ENCODE measurements at places on chromosomes 11 and 22.

DNA sequence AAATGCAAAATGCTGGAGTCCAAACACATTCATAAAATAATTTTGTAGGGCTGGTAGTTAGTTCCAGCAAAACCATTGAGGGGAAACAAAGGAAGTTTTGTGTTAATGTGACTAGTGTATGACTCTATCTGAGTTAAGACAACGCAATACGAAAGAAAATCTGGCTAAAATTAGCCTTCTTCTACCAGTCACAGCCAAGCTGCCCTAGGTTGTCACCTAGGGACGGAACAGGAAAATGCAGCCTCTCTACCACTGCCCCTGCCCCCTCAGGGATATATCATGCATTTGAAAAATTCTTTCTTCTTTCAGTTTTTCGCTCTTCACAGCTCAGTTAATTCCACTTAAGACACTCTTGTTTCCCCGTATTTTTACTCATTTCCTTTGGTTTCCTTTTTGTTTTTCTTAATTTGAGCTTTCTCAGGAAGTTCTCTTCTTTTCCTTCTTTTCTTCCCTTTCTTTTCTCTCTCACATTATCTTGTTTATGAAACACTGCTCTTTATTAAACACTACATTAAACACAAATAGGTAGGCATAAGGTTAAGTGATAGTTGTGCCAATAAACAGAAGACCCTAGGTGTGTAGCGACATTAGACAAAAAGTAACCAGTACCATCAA is 30.6 kb downstream of the KIRREL3 start:
- peak; percentile 51 for DNase-seq

GRCh38 chr11:92272651-92273050 is 48.0 kb downstream of the FAT3 start:
- DNase-seq, result no peak

DNA sequence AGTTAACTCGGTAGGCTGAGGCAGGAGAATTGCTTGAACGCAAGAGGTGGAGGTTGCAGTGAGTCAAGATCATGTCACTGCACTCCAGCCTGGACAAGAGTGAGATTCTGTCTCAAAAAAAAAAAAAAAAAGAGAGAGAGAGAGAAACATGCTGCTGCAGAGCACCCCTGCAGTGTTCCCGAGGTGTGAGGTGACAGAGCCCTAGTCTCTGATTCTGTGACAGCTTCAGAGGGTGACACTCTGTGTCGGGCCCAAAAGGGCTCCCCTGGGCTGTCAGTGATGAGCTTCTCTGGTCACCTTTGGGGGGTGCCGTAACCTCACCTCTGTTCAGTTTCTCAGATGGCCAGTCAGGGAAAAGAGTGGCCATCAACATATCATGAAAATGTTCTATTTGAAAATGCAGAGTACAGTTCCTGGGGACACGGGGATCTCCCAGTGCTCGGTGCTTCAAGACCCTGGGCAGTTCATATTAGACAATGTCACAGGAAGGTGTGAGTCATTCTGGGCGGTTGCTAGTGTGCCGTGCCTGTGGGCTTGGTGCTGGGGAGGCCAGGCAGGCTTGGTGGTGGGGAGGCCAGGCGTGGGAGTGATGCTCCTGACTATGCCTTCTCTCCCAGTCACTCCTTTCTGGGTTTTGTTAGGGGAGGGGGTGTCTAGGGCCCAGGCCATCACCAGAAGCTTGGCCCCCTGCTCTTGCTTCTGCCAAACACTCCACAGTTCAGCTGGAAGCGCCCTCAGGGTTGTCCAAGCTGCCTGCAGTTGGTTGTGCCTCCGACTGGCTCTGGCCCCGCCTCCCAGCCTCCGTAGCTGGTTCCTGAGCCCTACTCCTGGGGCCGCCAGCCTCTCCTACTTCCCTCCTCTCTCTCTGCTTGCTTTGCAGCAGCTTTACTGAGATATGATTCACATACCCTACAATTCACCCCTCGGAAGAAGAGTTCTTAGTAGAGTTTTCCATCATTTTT is 52.5 kb upstream of the CLDN5 start:
- DNase-seq, result no peak

DNA sequence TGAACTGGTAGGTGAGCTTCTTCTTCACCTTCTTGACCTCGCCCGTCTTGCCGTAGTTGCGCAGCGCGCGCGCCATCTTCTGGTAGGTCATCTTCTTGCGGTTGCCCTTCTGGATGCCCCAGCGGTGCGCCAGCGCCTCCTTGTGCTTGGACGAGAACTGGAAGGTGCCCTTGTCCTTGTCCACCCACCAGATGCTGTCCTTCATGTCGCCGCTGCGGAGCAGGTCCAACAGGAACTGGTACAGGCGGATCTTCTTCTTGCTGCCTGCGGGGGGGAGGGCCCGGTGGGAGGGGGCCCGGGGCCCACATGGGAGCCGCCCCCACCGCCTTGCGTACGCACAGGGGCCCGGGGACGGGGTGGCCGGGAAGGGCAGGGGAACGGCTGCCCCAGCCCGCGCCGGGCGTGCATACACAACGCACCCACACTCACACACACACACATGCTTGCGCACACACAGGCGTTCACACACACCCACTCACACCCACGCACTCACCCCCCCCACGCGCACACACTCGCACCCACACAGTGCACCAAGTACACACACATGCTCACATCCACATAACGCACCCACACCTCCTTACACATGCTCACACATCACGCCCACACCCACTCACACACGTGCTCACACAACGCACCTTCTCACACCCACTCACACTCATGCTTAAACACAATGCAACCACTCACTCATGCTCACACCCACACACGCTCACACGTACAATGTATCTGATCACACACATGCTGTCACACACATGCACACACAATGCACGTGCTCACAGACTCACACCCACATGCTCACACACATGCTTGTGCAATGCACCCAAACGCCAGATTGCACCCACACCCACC is 3.0 kb upstream of the MYBPC3 start:
- peak; percentile 87 for DNase-seq

DNA sequence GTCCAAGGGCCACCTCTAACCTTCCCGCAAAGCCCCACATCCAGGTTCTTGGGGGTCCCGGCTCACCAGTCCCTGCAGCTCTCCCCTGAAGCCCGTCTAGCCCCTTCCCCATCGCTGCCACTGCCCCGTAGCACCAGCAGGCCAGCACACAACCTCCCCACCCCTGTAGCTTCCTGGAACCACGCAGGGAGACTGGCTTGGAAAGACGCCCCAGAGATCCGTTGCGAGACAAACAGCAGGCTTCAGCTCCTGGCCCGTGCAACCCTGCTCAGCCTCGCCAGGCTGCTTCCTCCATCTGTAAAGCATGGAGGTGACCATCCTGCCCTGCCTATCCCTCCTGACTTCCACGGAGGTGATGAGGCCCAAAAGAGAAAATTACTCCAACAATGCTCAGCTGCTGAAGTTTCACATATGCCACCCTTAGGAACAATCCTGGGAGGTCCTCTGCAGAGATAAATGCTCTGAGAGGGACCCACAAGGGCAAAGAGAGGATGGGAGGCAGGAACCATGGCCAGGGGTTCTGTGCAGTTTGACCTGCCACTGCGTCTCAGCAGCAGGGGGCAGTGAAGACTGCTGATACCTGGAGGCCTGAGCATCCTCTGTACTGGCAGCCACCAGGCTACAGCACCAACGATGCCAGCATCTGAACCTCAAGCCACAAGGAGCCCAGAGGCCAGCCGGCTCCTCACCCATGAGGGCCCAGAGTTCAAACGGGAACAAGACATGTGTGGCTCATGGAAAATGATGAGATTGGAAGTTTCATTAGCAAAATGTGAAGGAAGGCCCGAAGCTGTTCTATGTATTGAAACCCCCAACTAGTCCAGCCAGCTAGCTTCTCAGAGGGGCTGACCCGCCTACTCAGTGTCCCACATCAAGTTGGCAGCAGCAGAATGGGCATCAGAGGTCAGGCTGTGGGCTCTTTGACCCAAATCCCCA is 16.1 kb downstream of the DGCR2 start:
- no peak for DNase-seq

GRCh38 chr11:122517403-122518379 is 137.8 kb upstream of the UBASH3B start:
- DNase-seq, result no peak

DNA sequence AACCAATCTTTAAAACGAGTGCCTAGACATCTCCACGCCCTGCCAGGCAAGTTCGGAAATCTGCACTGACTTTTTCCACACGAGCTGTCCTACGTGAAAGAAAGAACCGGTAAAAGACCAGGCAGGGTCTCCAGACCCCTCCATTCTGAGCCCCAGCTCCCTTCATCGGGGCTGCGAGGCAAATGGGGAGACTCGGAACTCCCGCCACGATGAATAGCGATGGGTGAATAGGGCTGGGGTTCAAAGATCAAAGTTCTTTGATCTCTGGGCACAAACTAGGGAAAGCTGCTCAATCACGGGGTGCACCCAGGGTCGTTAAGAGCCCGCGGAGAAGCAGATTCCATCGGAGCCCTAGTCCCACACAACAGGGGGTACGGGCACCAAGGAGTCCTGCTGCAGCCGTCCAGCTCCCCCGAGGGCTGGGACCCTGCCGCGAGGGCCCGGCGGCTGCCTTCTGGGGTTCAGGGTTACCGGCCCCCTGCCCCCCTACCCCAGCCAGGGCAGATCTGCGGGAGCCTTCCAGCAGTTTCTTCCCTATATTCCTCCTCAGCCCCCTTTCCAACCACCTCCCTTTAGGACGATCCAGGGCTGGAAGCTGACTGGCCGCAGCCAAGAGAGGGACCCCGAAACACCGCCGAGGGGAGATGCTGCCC is 1.1 kb downstream of the LRP4 start:
- DNase-seq, result no peak

- no peak for DNase-seq
Measured at GRCh38 chr11:78033040-78033439, 10.0 kb upstream of the KCTD14 start.

GRCh38 chr11:36280531-36280930 is 8.7 kb downstream of the COMMD9 start:
- no peak for DNase-seq

- no peak for DNase-seq
Measured at GRCh38 chr22:48554893-48555572, 1272.6 kb downstream of the BRD1 start.

- DNase-seq, result no peak
Measured at GRCh38 chr11:114296605-114297372, 590 bp downstream of the NNMT start.

- DNase-seq, result no peak
Measured at GRCh38 chr11:57126766-57127400, 54.9 kb upstream of the LRRC55 start.

- DNase-seq, result no peak
Measured at GRCh38 chr22:50490531-50491308, 4.1 kb downstream of the MIOX start.

Measured in NCI-H1092 treated with DMSO at 0.1 percent for 48 hours (cell line).